Fibroblast of villous mesenchyme (primary cell): ENCODE measurements at places on chromosomes 7 and 10.

DNA sequence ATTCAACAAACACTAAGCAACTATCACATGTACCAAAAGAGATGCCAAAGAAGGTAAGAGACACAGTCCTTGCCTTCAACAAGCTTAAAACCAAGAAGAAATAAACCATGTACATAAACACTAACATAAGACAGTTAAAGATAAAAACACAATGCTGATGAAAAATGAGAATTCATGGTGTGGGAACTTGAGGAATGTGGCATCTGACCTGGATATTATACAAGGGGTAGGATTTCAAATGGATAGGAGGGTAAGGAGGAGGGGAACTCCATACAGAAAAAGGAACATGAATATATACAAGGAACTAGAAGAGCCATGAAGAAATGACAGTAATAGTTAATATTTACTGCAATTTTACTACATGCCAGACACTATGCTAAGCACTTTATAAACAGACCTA, 11.0 kb downstream of the HIBADH start:
- DNase-seq, result peak; percentile 24

DNA sequence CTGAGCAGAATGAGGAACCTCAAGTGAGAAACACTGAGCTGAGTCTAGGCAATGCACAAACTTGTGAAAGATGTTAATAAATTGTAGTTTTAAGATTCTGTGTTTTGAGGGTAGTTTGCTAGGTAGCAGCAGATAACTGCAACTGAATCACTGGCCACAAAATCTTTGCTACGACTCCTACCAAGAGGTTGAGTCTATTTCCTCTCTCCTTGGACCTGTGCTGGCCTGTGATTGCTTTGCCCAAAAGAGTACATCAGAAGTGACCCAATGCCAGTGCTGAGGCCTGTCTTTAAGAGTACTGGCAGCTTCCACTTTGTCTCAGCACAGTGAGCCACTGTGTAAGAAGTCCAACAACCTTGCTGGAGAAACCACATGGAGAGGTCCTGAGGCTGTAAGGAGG, 11.9 kb upstream of the TSPAN13 start:
- DNase-seq, result no peak

- DNase-seq, result peak; percentile 97
These were observed 67.7 kb downstream of the TACR2 start for GRCh38 chr10:69348816-69349541.

GRCh38 chr10:61408105-61408504, 45.1 kb downstream of the TMEM26 start:
- peak; percentile 23 for DNase-seq

DNA sequence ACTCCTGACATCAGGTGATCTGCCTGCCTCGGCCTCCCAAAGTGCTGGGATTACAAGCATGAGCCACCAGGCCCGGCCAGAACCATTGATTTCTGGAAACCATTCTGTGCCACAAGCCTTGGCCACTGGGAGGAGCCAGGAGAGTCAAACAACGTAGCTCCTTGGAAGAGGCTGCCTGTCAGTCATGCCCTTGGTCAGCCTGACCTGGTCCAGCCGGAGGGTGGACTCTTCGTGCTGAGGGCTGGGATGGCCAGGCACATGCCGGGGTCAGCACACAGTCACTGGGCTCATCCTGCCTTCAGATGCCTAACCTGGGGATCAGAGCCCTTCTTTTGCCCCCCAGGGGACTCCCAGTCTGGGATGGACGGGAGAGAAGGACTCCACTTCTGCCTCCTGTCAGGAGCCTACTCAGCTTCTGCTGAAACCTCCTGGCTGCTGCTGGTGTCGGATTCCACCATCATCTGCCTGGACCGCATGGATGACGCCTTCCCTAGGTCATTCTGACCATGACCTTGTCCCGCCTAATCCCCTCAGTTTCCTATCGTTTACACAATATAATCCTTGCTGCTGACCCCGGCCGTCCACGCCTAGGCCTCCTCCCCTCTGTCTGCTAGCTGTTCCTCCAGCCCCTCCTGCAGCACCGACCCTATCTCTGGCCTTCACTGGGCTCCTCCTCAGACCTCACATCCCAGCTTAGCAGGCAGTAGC, 30.4 kb downstream of the TMEM270 start:
- peak; percentile 53 for DNase-seq

DNA sequence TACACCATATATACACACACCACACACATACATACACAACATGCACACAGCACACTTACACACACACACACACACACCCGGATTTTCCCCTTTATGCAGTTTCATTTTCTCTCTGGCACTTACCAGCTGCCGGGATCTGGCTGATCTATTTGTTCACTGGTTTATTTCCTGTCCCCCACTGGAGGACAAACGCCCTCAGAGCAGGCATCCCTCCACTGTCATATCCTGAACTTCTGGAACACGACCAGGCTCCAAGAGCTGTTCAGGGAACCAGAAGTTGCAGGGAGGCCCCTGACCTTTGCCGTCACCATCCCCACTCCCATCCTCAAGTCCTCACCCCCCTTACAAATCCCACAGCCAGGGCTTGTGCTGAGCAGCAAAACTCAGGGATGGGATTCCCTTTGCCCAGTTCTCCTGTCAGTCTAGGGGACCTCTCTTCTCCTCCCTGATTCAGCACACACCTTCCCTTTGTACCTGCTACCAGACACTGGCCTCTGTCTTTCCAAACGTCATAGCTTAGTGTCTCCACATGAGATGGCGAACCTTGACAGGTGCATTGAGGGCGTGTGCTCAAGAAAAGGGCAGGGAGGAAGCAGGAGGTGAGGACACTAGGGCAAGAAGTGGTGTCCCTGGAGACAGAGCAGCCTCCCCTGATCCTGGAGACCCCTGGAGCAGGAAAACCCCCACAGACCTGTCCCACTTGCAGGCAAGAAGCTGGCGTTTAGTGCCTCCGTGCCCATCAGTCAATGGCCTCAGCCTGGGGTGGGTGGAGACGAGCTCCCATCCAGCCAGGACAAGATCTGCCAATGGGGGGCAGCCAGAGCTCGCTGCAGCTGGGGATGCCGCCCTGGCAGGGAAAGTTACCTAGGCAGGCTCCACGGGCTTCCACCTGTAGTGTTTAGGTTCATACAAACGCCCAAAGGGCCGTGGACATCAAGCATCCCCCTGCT, 12.7 kb upstream of the DOCK1 start:
- DNase-seq, result peak; percentile 11

DNA sequence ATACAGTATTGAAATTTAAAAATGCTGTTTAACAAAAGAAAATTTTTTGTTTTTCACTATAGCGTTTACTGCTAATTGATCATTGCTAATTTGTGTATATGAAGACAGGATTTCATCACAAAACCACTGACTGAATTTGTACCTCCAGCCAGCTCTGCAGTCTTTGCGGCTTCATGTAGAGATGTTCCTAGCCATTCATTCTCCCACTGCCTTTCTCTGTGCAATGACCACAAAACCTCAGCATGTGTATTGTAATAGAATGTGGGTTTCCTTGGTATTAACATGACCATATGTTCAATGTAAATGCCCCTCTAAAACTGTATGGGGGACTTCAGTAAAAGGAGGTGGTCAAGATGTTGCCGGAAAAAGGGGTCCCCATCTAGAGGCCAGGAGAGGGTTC, 81.1 kb upstream of the STEAP1B start:
- no peak for DNase-seq

- DNase-seq, result no peak
These were observed 647.8 kb downstream of the INHBA start for GRCh38 chr7:41054960-41055661.

DNA sequence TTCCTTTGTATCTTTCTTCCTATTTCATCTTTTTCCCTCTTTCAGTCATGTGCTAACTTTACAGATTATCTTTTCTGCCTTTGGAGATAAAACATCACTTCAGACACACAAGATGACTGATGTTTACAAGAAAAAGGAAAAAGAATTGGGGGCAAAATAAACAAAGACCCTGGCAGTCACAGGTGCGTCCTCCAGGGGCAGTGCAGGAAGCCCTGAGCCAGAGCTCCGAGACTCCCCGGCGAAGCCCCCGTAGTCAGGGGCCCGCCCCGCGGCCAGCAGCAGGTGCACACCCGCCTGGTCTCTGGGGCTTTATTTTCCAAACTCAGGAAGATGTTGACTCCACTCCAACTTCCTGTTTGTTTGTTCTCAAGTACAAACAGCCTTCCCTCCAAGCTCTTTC, 10.2 kb downstream of the STK32C start:
- no peak for DNase-seq

DNA sequence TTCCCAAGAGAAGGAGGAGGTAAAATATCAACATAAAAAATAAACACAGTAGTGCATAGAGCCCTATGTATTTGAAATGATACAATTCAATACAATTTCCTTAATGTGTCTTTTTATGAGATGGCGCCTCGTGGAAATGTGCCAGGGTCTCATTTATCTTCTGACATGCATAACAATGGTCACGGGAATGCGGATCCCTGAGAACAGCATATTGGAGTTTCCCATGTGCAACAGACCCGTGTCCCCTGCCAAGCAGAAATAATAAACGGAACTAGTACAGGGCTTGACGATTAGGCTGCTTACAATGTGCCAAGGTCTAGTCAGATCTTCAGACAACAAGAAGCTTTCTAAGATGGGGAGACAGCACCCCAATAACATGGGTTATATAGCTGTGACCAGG, 217.9 kb downstream of the ARHGAP21 start:
- no peak for DNase-seq

GRCh38 chr7:80493121-80493849, 18.6 kb downstream of the GNAT3 start:
- DNase-seq, result no peak

- peak; percentile 95 for DNase-seq
These were observed 36.6 kb downstream of the SRPK2 start for GRCh38 chr7:105352018-105352612.

GRCh38 chr7:75944507-75944906, 29.6 kb downstream of the POR start:
- DNase-seq, result no peak

GRCh38 chr7:115227473-115228235, 305.8 kb downstream of the MDFIC start:
- DNase-seq, result no peak

DNA sequence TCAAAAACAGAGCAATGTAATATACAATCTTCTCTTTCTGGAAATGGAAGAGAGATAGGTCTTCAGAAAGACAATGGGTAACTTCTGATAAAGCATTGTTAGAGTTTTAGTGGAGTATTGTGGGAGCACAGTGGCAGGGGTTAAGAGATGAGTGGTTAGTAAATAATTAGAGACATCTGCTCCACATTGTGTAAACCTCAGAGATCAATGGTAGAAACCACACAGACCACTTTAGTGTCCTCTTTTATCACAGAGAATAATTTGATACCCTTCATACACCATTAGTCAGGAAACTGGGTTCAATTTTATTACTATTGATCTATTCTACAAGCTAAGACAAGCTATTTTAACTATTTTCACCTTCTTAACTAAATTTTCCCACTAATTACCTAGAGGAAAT, 35.9 kb upstream of the MAGI2 start:
- no peak for DNase-seq

GRCh38 chr7:40186586-40186985, 51.8 kb downstream of the SUGCT start:
- DNase-seq, result no peak

GRCh38 chr7:41916450-41916927, 213.6 kb upstream of the INHBA start:
- DNase-seq, result peak; percentile 99

- no peak for DNase-seq
These were observed 53.6 kb downstream of the PARD3 start for GRCh38 chr10:34761453-34761852.

- no peak for DNase-seq
These were observed 45.9 kb downstream of the C10orf71 start for GRCh38 chr10:49344840-49345239.

DNA sequence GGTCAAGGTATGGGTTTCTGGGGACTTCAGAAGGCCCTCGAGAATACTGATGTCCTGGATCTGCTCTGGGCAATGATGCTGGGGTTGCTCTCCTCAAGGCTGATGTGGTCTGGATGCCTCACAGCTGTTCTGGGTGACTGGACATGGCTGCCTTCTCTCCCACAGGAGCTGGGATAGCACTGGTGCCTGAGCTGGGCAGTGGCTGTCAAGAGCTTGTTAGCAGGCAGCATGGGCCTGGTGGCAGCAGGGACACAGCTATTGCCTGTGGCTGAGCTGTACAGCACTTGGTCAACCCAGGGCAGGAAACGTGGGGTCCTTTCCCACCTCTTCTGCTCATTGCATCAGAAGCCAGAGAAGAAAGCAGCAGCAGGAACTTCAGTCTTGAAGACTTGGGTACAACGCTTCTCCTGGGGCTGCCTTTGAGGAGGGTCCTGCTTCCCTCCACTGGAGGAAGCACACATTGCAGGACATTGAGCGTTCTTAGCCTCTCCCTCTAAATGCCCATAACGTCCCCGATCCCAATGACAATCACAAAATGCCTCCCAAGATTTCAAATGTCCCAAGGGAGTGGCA, 13.0 kb downstream of the ADCYAP1R1 start:
- no peak for DNase-seq

DNA sequence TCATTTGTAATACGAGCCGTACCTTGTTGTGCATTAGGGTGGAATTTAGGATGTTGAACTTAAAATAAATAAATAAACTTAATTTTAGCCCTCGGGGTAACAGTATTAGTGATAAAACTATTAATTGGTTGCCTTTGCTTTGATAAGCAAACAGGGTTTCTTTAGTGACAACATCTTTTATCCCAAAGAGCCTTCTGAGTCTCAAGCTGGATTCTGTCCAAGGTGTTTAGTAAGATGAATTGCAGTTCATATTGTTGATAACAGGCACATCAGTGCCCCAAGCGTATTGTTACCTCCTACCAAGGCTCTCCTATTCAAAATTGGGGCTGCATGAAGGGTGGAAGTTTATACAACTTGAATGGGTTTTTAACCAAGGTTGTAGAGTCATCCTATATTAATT, 144.4 kb upstream of the CELF2 start:
- no peak for DNase-seq

GRCh38 chr10:69044546-69044945, 43.4 kb upstream of the SRGN start:
- no peak for DNase-seq

GRCh38 chr10:47359626-47360418, 11.7 kb downstream of the RBP3 start:
- DNase-seq, result no peak

DNA sequence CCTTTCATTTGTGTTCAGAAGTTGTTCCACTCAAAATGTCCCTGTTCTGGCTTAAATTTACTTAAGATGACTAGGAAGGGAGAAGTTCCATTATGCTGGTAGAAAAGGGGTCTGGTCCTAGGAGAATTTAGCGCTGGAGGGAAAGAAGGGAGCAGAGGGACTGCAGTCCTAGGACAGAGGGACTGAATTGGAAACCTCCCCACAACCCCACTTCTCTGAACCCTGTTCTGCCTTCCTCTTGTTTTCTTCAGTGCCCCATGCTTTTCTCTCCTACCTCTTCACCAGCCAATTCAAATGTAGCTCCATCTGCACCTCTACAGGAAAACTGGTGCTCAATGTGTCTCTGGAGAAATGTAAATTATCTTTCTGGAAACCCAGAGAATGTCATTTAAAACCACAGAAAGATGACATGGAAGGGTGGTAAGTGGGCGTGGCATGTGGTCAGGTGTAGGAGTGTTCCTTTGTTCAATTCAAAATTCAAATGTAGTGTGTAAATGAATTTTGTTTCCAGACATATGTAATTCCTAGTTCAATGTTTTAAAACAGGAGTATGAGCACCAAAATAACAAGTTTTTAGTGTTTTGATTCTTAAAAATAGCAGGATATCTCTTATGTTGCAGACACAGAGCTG, 24.0 kb upstream of the RHOBTB1 start:
- no peak for DNase-seq
